Activated CD4-positive, alpha-beta T cell treated with anti-CD3 and anti-CD28 coated beads, Interleukin-2, amount 50 U/mL, for 1 hour (primary cell): ENCODE measurements at places on chromosomes 5 and 9.

DNA sequence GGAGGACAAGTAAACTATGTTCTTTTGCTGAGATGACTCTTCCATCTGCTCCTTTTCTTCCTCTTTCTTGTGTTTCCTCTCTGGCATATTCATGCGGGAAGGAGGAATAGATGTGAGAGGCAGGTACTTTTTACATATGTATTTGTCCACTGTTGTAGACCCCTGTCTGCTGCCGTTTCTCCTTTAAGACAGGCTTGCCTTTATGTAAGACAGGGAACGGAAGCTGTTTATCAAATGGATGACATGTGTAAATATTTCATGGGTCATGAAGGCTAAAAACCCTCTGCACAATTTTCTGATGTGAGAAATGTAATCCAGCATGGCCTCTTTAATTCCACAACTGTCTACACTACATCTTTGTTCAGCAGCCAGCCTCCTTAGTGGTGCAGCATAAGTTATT lies 1525.5 kb upstream of the NUDT12 start:
- no peak for DNase-seq

DNA sequence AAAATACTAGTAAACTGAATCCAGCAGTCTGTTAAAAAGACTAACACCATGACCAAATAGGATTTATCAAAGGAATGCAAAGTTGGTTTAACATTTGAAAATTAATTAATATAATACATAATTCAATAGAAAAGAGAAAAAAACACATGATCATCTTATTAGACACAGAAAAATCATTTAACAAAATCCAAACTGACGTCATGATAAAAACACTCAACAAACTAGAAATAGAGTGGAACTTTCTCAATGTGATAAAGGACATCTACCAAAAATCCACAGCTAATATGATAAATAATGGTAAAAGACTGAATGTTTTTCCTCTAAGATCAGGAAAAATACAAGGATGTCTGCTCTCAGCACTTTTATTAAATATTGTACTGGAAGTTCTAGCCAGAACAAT lies 40.4 kb upstream of the KCNIP1 start:
- DNase-seq, result no peak

DNA sequence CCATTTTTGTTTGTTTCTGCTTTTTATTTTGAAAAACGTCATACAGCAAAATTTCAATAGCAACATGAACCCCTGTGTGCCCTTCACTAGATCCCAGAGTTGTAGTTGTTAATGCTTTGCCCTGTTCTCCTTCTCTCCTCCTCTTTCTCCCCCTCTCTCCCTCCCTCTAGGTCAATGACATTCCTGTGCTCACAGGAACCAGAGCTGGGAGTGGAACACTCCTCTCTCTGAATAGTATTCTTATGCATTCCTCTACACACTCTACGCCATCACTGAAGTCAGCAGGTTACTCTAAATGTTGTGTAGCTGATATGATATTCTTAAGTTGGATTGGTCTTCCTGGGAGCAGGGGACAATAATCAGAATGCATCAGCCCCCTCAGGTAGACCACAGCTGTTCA lies 243.4 kb downstream of the SYK start:
- no peak for DNase-seq

DNA sequence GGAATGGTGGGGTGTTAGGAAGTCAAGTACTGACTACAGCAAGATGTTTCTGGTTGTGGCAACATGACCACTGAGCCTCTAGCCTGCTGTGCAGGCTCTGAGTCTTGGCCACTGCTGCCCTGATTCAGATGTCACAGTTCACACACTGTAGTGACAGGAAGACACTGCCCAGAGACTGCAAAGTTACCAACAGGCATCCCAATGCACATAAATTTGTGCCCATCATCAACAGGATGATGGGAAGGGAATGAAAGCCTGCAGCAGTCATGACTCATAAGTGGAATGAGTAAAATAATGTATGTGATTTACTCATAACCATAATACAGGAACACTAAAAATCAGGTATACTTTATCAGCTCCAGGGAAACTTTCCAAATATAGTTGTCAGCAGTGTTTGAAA lies 251.6 kb upstream of the HAPLN1 start:
- no peak for DNase-seq

- DNase-seq, result no peak
Observed at GRCh38 chr9:134283111-134283515, 43.1 kb upstream of the RXRA start.

DNA sequence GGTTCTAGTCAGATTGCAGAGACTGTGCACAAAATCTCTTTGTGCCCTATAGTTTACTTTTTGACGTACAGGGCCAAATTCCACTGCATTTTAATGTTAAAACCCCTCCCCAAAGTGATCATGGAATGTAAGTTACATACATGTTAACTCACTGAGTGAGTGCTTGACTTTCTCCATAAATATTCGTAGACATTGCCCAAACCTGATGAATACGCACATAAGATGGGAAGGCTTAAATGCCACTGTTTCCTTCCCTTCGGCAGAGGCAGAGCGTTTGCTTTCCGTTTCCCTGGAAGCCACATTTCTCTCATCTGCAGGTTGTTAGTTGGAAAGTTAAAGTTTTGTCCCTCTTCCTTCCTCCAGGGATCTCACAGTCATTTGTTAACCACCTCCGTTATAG lies 286.2 kb downstream of the MCTP1 start:
- DNase-seq, result no peak

DNA sequence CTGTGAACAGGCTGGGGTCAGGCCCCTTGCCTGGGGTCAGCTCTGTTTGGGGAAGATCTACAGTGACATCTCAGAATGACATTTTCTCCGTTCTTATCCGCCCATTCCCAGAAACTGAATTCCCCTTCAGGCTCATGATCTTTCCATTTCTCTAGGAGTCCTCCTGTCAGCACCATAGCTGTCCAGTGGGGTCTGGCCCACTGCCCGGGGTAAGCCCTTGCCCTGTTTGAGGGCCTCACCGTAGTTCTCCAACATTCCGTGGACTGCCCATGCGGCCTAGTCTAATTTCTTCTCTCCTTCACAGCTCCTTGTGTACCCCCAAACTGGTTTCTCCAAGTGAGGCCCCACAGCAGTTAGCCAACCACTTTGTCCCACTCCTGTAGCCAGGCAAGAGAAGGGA lies 68.4 kb downstream of the ENTREP1 start:
- no peak for DNase-seq

- DNase-seq, result no peak
Observed at GRCh38 chr9:109224751-109225150, 57.7 kb upstream of the FRRS1L start.

DNA sequence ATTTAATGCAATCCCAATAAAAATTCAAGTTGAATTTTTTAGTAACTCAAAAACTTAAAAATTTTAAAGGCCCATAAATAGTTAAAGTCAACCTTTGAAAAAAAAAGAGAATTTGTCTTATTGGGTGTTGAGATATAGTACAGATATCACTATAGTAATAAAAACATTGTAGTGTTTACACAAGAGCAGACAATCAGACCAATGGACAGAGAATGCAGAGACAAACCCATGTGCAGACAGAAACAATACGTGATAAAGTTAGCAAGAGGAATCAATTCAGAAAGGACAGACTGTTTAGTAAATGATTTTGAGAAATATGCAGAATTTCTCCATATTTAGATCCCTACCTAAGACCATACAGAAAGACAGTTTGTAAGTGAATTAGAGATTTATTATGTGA lies 33.9 kb downstream of the GOLGA1 start:
- no peak for DNase-seq

- DNase-seq, result no peak
Observed at GRCh38 chr9:77218612-77219011, 41.3 kb downstream of the VPS13A start.

GRCh38 chr9:86201474-86202337 lies 57.8 kb downstream of the C9orf153 start:
- no peak for DNase-seq

DNA sequence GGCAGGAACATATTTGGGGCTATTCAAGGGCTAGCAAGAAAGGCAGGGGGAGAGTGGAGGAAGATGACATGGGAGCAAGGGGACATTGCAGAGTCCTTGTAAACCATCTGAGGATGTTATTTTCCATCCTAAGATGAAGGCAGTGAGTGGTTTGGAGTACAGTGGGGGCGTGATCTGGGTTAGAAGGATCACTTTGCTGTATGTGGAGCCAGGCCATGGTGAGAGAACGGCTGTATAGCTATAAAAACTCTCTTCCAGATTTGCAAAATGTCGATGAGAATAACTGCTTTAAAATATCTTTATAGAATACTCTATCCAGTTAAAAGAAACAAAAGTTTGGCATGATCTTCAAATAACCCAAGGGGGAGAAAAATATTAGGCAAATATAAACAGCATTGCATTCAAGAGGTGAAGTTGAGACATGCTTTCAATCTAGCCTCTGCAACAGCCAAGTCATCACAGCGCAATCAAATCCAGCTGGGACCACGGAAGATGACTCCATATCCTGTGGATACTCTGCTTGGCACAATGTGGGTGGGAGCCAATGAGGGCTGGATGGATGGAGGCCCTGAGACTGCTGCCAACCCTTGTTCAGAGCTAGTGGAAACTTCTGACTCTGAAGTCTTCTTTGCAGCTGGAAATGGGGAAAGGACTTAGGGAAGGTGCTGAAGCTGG lies 111.5 kb upstream of the BASP1 start:
- DNase-seq, result no peak

DNA sequence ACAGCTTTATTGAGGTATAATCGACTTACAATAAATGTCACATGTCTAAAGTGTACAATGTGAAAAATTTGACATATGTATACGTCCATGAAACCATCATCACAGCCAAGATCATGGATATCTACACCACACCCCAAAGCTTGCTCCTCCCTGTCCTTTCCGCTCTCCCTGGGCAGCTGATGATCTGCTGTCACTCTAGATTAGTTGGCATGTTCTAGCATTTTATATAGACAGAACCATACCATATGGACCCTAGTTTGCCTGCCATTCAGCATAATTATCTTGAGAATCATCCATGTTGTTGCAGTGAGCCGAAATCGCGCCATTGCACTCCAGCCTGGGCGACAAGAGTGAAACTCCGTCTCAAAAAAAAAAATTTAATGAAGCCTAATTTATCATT lies 42.5 kb downstream of the ERGIC1 start:
- no peak for DNase-seq

DNA sequence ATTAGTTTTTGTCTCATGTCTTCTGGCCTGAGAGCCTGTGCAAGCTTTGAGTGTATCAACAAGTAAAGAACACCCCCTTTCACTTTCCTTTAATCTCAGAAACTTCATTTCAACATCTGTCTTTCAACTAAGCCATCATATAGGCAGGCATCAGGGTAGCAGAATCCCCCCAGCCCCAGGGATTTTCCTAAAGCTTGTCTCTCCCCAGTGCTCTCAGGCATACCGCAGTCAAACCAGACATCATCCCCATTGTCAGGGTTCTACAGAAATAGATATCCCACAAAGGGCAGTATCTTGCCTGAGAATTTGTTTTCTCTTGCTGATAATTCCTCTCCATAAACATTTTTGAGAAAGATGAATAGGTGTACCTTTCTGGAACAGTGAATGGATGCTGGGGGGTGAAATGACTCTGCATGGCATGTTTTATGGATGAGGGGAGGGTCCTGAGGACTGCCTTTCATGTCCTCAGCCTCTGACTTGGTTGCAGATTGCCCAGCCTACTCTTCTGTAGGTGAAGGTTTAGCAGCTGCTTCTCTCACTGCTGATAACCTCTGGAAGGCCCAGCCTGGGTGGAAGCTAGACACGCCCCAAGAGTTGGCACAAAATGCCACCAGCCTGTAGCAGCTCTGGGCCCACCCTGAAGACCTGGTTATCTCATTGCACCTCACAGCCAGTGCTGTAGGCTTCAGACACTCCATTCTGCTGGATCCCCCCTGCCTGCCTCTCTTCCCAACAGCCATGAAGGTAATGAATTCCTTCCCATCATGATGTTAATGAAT lies 20.5 kb upstream of the SHB start:
- DNase-seq, result no peak

GRCh38 chr9:126472198-126472947 lies 141.4 kb upstream of the LMX1B start:
- no peak for DNase-seq

DNA sequence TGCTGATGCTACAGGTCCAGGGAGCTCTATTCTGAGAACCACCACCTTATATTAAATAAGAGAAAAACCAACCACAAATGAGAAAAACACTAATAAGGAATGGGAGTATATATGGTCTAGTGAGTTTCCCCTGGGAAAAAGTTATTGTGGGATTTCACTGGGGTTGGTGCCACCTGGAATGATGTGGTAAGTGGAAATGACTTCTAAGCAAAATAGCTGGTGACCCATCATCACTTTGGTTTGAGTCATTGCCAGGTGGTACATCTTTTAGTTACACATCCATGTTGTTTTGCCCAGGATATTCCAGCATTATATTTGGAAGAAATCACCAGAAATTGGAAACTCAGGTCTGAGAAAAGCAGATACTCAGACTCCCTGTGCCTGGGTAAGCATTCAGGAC lies 437.3 kb downstream of the DTWD2 start:
- no peak for DNase-seq

DNA sequence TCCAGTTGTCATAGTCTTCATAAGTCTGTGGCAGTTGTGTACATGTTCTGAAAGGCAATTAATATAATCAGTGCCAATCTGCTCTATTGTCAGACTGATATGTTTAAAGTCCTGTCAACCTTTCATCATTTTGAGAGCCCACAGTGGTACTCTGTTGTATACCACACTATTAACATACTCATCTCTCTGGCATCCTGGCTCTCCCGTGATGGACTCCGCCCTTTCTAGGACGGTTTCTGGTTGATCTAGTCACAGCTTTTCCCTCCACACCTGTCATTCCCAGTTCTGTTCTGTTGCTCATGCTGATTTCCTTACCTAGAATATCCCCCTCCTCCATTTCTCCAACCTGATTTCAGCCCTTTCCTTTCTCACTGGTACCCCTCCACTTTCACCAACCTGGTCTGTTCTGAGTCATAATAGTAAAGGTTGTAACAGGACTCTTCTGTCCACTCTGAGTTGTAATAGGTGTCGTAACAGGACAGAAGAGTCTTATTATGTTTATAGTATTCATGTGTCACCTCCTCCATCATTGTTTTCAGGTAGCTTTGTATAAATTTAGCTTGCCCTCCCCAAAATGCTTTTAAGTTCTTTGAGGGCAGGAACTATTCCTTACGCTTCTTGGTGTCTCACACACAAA lies 4.1 kb downstream of the PTCD2 start:
- DNase-seq, result no peak

DNA sequence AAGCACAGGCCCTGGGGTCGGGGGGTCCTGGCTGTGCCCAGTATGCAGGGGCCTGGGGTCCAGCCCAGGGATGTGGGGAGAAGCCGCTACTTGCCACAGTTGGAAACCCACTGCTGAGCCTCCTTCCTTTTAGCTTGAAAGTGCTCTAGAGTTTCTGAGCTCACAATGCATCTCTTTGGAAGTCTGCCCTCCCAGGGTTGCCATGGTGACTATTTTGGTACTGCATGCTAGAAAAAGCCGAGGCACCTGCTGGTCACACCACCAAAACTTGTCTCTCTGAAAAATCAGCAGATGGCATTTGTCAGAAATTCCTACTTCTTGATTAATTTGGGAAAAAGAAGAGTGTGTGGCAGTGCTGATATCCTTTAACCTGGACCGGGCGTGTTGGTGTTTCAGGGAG lies 151.8 kb downstream of the SEC61B start:
- no peak for DNase-seq

GRCh38 chr9:83956436-83957247 lies 23.4 kb downstream of the HNRNPK start:
- peak; percentile 40 for DNase-seq
